ENCODE measurements at places on chromosomes 7 and 10.

DNA sequence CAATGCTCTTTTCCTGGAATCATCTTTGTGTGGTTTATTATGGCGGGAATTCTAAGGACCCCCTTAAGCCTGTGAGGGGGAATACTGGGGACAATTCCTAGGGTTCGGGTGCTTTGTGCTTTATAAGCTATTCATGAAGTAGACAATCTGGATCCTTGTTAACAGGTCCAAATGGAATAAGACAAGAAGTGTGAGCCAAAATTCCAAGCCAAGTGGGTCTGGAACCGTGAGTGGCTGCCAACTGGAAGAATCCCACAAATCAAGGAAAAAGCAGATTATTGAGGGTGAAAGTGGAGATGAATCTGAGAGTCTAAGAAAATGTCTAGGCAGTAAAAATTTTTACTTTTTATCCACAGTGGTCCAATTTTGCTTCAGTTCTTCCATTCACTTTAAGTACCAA lies 136.8 kb downstream of the MDFIC start:
- no peak for DNase-seq

GRCh38 chr10:126369125-126369710 lies 19.1 kb downstream of the ADAM12 start:
- DNase-seq = no peak

DNA sequence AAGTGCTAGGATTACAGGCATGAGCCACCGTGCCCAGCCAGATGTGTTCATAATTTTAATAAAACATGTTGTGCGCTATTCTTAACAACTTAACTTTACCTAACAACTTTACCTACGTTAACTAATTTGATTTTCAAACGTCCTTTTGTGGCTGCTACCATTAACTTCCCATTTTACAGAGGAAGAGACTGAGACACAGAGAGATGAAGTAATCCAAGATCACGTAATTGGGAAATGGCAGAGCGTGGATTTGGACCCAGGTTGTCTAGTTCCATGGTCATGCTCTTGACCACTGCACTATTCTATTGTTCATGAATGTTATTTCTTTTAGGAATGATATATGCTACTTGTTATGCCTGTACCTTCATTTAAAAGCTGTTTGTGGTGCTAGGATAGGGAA lies 80.3 kb upstream of the MTPN start:
- no peak for DNase-seq

GRCh38 chr10:20991526-20991925 lies 94.4 kb upstream of the NEBL start:
- DNase-seq = no peak

- DNase-seq = no peak
Measured at GRCh38 chr7:119515214-119515613, 757.8 kb upstream of the KCND2 start.

Data from NCI-H1930 (cell line).